ENCODE measurements at places on chromosomes 5 and 9. TPM values are rescaled to one million over a fixed set of nuclear protein-coding genes. Genes with fewer than 3 reads are reported as not detected.

The TNPO1 gene
- 457 TPM for total RNA-seq

The FBLL1 gene
- 0.75 TPM for total RNA-seq

The PITX1 gene
- total RNA-seq: 1.5 TPM

The GNAQ gene
- 50.2 TPM for total RNA-seq

The GABRA6 gene
- not detected for total RNA-seq

The GRAMD2B gene
- total RNA-seq: 17.0 TPM

The BASP1 gene
- 163 TPM for total RNA-seq

The DNAI1 gene
- total RNA-seq: 0.12 TPM

The CEL gene
- total RNA-seq: 0.12 TPM

The CATSPER3 gene
- 0.12 TPM for total RNA-seq

The SPINK6 gene
- not detected for total RNA-seq

The NPR3 gene
- total RNA-seq: 17.8 TPM

The GFRA3 gene
- total RNA-seq: not detected

The PAEP gene
- not detected for total RNA-seq

The CBY3 gene
- not detected for total RNA-seq

The PBX3 gene
- total RNA-seq: 42.2 TPM

The ACTBL2 gene
- total RNA-seq: 0.11 TPM

The ZNF169 gene
- total RNA-seq: 2.5 TPM

The NANS gene
- total RNA-seq: 131 TPM

The LPAR1 gene
- 103 TPM for total RNA-seq
